ENCODE measurements at places on chromosomes 3 and 15.

GRCh38 chr3:47491186-47491585, 15.4 kb upstream of the SCAP start:
- DNase-seq: no peak

DNA sequence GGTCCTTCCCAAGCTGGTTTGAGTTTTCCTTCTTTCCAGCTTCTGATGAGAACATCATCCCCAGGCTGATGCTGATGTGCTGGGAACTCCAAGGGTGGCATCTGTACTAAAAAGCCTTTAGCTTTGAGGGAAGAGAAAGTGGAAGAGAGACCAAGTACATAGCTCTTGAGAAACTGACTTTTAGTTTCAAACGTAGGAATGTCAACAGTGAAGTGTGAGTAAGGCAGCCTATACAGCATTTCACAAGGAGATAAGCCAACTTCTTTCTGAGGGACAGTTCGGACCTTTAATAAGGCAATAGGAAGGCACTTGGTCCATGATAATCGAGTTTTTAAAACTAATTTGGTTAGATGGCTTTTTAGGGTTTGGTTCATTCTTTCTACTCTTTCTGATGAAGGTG, 53.7 kb downstream of the DLG1 start:
- no peak for DNase-seq

GRCh38 chr3:173870976-173871375, 473.4 kb downstream of the NLGN1 start:
- DNase-seq: no peak

DNA sequence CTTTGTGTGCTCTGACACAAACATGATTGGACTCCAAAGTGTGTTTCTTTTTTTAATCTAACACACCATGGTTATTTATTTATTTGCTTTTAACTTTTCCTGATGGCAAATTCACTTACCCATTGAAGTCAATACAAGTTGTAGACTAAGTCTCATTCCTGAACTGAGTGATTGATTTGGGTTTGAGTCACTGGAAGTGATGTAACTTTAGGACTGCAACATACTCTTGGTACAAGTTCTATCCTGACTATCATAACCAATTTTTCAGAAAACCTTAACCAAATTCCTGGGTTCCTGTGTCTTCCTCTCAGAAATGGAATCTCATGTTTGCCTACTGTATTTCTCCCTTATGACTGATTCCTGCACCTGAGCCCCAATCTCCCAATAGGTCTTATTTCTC, 590.0 kb upstream of the ROBO1 start:
- DNase-seq: no peak

- no peak for DNase-seq
These were observed 633.1 kb upstream of the TBL1XR1 start for GRCh38 chr3:177830411-177830849.

- no peak for DNase-seq
These were observed 2.7 kb upstream of the FNDC3B start for GRCh38 chr3:172036541-172037215.

DNA sequence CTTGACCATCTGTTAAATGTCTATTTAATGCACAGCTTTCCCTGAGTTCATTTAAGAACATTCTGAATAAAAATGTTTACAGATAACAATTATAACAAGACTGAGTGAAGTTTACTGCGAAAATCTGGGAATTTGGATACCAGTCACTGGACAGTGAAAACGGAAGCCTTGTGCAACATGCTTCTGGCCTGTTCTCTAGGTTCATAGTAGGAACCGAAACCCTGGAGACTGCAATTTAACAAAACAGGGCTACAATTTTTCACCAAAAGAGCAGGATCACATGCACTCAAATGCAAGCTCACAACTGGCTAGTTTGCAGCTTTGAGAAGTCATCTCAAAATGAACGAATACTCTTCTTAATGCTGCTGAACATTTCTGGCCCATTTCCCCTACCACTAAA, 435.9 kb downstream of the NR2F2 start:
- no peak for DNase-seq

DNA sequence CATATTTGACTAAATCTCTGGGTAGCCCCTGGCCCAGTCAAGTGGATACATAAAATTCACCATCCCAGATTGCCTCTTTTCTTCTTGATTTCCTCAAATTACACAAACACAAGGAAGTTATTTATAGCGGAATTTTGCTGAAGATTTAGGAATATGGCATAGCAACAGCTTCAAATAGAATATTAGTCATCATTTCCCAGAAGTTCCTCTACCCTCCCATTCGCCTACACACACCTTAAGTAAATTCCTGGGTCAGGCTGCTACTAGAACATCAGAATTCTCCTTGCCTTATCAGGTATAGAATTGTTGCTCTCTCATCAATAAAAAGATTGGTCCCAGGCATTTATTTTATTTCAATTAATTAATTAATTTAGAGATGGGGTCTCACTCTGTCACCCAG, 31.6 kb downstream of the MESD start:
- no peak for DNase-seq

All from NCI-H526 treated with DMSO at 0.1 percent for 48 hours (cell line).